ENCODE measurements at places on chromosomes 11 and 22.
A peak's percentile ranks its signal among the peaks of the same experiment; 100 is the strongest.

GRCh38 chr11:330694-331357 is 10.2 kb upstream of the IFITM3 start:
- no peak for DNase-seq

DNA sequence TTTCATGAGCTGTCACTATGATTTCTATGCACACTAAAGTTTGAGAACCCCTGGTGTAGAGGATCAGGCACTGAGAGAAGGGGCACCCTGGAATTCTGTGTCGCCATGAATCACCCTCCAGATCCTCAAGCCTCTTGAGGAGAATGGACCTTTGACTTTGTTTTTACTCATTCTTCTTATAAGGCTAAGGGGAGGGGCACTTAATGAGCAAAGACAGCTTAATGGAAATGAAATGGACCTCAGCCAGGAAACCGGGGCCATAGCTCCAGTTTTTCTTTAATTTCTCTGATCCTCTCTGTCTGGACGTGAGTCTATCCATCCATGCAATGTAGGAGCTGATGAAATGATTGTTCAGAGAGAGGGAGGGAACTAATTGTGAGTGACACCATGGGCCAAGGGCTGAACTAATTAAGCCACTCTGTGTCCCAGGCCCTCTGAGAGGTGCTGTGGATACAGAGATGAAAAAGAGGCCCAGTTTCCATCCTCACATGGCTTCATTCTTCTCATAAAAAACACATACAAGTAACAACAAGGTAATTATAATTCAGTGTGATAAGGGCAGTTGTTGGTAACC is 32.8 kb downstream of the OR2AT4 start:
- no peak for DNase-seq

GRCh38 chr22:39125622-39126021 is 26.9 kb downstream of the CBX7 start:
- DNase-seq: no peak

GRCh38 chr11:46903846-46904245 is 14.5 kb downstream of the LRP4 start:
- no peak for DNase-seq

DNA sequence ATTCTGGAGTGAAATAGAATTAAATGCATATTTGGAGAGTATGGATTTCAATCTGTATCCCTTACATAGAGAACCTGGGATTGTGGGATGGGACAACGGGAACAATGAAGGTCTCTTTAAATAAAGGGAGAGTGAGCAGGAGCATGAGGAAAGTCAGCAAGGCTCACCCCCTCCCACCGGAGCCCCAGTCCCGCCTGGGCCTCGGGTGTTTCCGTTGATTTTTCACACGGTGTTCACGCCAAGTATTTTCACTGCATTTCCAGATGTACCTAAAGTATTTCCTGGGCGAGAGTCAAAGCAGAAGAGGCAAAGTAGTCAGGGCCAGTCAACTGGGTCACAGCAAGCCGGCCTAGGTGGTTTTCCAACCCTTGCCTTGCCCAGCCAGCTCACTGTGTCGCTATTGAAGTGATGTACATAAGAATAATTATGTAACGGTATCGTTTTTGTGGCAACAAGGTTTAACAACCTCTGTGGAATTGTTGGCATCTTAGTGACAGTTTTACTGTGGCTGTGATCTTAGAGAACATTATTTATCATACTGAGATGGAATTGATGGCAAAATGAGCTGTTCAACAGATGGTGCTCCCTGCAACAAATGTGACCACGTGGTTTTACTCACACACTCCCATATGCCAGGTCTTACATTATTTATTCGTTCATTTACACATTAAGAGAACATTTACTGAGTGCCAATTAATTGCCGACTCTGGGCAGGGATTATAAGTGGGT is 177.3 kb downstream of the ADAMTS15 start:
- no peak for DNase-seq

GRCh38 chr11:122348659-122349409 is 232.8 kb upstream of the BLID start:
- DNase-seq: no peak

GRCh38 chr22:26552466-26552865 is 37.5 kb downstream of the TPST2 start:
- no peak for DNase-seq

DNA sequence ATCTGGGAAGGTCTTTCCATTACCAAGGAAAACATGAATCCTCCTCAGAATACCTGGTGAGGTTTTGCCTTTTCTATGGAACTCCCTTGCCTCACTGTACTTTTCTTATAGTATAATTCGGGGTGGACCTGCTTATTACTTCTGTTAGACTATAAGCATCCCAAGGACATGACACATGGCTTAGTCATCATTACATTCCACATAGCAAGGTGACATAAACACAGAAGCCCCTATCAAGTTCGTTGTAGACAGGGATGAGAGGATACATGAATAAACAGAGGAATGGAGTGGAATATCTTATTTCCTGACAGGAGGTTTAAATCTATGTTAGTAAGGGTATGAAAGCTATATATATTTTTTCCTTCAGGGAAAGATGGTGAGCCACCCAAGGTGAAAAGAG is 532.2 kb upstream of the CCDC90B start:
- no peak for DNase-seq

DNA sequence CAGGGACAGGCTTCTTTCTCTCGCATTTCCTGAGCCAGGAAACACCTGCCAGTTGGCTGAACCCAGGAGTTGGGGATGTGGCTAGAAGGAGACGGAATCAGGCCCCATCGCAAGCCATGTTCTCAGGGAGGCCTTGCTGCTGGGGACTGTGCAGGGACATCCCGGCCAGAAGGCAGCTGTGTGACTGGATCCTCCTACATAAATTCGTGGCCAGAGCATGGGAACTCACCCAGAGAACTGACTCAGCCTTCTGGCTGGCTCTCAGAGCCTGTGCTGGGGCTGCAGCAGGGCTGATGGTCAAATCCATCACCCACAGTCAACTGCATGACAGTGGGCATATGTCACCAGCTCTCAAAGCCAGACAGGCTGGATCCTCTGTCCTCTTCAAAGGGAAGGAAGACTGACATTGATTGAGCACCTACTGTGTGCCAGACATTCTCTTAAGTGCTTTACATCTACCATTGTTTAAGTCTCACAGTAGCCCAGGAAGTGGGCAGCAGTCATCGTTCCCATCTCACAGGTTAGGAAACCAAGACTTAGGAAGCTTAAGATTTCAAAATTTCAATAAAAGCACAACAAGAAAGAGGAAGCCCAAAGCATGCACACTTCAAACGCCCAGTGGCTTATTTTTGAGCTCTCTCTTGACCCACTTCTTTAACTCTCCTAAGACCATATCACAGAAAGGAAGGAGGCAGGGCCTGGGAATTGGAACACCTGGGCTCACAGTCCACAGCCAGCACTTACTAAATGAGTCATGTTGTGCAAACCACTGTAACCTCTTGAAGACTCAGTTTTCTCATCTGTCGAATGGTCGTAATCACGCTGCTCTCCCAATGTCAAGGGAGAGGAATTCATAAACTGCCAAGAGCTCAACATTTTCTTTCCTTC is 30.9 kb upstream of the CACNG2 start:
- peak; percentile 67 for DNase-seq

GRCh38 chr22:48445113-48445827 is 1382.4 kb downstream of the BRD1 start:
- no peak for DNase-seq

DNA sequence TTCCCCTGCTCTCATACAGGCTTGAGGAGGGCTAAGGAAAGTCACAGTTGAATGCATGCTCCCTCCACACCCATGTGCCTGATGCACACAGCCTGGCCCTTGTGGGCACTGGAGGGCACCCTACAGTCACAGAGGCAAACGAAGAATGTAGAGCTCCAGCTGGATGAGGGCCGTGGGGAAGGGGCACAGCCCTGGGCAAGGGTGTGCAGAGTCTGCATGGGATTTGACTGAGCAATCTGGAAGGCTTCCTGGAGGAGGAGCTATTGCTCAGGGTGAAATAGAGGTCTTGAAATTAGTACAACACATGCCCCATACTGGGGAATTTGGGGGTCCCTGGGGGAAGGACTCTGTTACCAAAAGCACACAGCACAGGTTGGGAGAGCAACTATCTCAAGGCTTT is 64.0 kb downstream of the KCNQ1 start:
- no peak for DNase-seq

DNA sequence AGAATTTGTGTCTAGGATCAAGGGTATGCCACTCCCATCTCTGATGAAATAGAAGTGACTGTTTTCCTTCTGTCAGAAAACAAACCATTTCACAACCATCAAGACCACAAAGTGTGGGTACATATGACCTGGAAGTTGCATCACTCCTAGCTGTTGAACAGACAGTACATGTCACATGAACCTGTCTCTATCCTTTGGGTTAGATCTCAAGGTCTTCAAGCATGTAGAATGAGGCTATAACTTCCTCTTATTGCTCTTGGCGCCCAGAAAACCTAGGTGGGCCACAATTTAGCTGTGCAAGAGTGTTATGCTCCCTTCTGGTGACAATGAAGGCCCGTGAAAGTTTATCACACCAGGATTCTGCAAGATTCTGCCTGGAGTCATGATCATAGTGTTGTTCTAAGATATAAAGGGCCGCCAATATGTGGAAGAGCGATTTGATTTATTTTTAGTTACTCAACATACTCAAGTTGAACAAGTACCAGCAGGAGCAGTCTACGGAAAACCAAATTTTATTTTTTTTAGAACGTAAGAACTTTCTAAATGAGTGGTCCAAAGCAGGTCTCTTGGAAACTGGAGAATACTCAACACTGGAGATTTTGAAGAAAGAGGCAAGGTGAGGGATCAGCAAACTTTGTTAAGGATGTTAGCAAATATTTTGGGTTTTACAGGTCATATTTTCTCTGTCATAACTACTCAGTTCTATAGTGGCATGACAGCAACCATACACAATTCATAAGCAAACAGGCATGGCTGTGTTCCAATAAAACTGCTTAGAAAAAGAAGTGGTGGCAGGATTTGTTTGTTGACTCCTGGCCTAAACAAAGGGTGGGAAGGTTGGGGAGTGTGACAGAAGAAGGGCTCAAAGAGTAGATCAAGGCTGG is 101.8 kb downstream of the USP35 start:
- no peak for DNase-seq

DNA sequence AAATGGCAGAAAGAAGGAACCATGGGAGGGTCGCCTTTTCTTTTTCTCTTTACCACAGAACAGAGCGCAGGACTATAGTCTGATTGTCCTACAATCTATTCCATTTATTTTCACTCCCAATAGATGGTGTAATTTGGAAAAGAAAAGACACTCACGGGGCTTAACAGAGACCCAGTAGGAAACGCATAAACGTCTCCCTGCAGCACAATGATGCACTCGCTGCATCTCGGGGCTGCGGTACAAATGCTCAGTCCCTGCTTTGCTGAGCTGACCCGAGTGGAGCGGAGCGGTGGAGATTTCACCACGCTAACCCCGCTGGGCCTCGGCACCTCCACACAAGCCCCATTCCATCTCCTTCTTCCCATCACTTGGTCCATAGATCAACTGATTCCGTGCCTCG is 1.5 kb downstream of the FEZ1 start:
- DNase-seq: no peak

GRCh38 chr11:65390099-65390941 is 3.9 kb downstream of the FRMD8 start:
- no peak for DNase-seq

GRCh38 chr22:31451709-31452571 is 37.7 kb downstream of the EIF4ENIF1 start:
- peak; percentile 44 for DNase-seq

- no peak for DNase-seq
These were observed 45.8 kb downstream of the PC start for GRCh38 chr11:66912361-66912760.

- DNase-seq: peak; percentile 24
These were observed 16.5 kb upstream of the OR5B21 start for GRCh38 chr11:58524232-58525036.

- DNase-seq: no peak
These were observed 45.3 kb upstream of the ARHGAP32 start for GRCh38 chr11:129237456-129237855.

GRCh38 chr11:88387957-88388356 is 50.4 kb upstream of the CTSC start:
- no peak for DNase-seq

GRCh38 chr22:41699264-41700107 is at the start of gene MEI1:
Gene MEI1 (plus strand): TSS chr22:41699503. CDS start chr22:41699539, 36 bp downstream.
- DNase-seq: peak; percentile 93

- DNase-seq: no peak
These were observed 59.8 kb downstream of the KDM2A start for GRCh38 chr11:67178878-67179277.

- no peak for DNase-seq
These were observed 55.2 kb upstream of the SLC22A12 start for GRCh38 chr11:64535811-64536210.

DNA sequence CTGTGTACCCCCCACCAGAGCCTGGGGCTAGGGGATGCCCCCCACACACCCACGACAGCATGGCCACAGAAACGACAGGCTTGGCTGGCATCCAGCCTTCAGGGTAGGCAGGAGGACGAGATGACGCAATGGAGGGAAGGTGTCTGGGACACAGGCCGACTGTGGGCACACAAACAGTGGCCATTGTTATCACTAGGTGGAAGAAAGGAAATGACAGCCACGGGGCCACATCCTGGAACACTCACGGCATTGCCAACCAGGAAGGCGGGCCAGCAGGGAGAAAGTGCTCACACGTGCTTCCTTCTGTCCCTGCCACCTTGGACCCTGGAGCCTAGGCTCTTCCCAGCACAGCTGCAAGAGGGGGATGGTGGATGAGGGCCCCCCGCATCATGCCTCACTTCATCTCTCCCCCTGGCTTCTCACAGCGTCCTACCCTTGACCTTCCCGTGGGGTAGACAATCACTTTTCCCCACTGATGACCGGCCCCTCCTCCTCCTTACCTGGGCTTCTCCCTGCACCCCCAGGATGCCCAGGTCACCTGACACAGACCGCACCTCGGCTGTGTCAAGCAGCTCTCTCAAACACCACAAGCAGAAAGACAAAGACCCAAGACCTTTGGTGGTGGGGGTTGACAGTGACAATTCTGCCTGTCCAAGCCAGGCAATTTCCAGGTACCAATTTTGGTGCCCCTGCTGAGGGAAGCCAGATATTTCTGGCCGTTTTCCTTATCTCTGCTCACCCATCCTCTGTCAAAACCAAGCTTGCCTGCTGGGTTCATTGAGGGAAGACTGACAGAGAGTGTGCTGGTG is 8.6 kb downstream of the PLA2G6 start:
- no peak for DNase-seq

DNA sequence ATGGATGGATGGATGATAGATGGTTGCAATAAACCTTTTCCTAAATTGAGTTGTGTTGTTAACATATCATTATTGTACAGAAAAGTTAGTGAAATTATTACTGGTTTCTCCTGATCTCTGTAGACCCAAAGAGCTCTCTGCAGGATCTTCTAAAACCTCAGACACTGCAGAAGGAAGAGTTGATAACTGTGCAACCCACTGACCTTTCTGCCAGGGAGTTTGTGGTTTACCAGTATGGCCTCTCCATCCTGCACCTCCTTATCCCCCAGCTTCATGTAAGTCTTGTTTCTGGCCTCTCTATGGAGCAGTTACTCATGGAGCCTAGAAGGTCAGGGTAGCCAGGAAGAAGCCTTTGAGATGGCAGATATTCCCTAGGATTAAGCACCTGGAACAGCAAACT is 45.6 kb downstream of the BTG4 start:
- DNase-seq: no peak

All from GM10248 (cell line).